ENCODE measurements at places on chromosomes 6 and 20.
A peak's percentile ranks its signal among the peaks of the same experiment; 100 is the strongest.

- DNase-seq: no peak
Measured at GRCh38 chr6:143498428-143498827, 13.1 kb downstream of the FUCA2 start.

DNA sequence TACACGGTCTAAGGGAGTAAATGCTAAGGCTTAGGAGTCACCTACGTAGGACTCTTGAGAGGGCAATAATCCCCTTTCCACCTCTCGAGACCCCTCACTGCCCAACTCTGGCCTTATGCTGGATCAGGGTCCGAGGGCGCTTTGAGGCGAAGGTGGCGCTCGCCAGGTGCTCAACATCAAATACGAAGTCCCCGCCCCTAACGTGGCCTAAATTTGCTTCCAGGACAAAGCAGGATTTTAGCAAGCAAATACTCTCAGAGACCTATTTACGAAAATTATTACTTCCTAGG is 406 bp upstream of the TRIM26 start:
- no peak for DNase-seq

- peak; percentile 90 for DNase-seq
Measured at GRCh38 chr6:84763003-84763885, 1.2 kb downstream of the TBX18 start.

DNA sequence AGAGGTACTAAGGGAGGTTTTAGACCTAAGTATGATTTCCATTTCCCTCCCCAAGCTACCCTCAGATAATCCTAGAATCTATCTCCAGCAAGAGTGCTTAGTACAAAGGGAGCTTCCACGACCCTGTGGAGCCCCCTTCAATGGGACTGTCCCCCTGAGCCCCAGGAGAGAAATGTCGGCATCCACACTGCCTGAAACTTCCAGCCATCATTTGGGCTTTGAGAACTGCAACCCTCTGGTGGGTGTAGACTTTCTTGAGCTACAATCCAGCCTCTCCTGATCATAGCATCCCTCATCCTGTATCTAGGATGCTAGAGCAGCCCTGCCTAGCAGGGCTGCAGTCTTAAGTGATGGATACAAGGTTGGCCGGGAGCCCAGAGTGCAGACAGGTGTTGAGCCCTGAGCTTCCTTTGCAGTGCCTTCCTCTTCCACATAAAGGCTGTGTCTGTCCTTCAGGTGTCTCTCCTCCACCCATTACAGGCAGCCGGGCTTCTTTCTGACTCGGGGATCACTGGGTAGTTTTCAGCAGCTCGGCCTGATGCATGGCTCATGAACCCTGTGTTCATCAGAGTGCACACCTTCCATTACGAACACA is 424.5 kb downstream of the PREX1 start:
- no peak for DNase-seq

DNA sequence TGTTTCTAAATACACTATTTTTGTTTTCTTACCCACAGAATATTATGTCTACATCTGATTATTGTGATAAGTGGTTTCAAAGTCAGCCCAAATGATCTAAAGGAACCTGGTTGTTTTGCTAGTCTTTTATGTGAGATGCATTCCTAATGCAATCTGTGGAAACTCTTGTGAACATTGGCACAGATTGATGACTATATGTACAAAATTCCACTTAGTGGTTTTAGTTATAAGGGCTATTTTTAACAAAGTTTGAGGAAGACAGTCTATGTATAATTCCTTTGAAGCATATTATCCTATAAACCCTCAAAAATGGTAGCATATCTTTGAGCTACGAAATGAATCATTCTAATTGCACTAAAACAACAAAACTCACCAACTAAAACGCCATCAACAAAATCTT is 140.9 kb downstream of the GRIK2 start:
- DNase-seq: peak; percentile 49
